ENCODE measurements at places on chromosomes 3 and 15.

DNA sequence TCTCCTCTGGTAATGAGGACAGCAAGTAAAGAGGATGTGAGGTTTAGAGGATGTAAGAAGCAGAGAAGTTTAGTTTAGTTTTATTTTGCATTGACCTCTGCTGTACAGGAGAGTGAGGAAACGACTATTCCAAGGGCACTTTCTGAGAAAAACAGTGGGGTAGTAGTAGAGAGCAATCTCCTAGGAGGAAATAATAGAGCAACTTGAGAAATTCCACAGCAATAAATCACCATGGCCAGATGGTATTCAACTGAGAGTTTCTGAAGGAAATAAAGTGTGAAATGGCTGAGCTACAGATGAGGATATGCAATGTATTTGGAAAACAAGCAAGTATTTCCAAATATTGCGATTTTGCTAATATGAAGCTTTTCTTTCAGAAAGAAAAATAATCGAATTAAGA is 118.9 kb downstream of the DPH6 start:
- DNase-seq: peak; percentile 72

GRCh38 chr15:38076786-38077185 is 142.3 kb downstream of the TMCO5A start:
- no peak for DNase-seq

- DNase-seq: no peak
These were observed 511 bp upstream of the RARB start for GRCh38 chr3:25427563-25427941.

DNA sequence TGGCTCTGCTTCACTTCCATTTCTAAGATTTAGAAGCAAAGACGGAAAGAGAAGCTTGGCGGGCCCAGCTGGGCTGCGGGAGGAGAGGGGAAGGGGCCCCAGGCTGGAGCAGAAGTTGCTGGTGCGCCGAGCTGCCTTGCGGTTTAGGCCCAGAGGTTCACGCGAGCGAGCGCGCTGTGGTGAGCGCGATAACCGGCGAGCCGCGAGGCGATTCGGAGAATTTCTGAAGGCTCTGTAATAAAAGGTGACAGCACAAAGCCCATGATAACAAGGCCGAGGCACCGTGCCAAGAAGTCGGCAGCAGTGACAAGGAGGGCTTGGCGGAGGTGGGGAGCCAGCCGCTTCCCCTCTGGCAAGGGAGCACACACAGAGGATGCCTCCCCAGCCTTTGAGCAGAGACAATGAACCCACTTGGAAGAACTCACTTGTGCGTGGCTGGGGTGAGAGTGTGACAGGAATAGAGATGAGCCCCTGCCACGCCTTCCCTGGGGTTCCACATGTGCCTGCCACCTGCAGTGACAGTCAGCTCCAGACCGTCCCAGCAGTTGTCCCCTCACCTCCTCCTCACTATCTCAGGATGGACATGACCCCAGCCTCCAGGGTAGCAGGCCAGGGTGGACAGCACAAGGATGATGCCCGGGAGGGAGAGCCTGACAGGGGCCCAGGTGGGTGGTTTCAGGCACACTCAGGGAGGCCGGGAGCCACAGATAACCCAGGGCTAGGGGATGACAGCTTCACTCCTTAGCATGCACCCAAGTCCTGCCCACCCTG is 315.2 kb downstream of the UACA start:
- DNase-seq: no peak

DNA sequence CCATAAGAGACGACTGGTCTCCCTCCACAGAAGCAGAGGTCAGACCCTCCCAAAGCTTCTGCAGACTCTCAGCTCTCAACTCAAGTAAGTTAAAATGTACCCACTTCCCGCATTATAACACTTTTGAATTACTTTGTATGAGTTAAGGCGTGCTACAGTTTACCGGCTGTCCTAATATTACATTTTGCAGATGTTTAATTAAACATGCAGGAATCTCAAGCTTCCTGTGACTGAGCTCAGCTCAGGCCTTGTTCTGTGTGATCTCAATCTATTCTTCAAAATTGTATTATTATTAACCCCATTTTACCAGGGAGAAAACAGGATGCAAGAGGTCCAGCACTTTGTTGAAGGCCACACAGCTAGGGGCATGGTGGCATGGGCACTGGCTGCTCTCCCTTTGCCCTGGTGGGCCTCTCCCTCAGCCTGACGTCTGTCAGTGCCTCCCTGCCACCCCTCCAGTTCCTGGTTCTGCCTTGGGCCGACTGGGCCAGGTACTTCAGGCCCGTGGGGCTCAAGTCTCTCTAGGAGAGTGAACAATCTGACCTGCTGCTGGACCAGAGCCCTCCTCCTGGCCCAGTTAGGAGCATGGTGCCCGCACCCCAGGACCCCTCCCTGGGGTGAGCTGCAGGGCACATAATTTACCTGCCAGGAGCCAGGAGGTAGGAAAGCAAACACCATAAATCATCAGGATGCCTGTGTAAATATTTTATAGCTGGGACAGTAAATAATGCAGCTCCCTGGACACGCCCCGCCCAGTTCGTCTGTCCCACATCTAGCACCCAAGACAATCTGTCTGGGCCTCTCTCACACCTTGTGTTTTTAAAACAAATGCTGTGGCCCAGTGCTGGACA is 14.9 kb upstream of the RFT1 start:
- DNase-seq: no peak

DNA sequence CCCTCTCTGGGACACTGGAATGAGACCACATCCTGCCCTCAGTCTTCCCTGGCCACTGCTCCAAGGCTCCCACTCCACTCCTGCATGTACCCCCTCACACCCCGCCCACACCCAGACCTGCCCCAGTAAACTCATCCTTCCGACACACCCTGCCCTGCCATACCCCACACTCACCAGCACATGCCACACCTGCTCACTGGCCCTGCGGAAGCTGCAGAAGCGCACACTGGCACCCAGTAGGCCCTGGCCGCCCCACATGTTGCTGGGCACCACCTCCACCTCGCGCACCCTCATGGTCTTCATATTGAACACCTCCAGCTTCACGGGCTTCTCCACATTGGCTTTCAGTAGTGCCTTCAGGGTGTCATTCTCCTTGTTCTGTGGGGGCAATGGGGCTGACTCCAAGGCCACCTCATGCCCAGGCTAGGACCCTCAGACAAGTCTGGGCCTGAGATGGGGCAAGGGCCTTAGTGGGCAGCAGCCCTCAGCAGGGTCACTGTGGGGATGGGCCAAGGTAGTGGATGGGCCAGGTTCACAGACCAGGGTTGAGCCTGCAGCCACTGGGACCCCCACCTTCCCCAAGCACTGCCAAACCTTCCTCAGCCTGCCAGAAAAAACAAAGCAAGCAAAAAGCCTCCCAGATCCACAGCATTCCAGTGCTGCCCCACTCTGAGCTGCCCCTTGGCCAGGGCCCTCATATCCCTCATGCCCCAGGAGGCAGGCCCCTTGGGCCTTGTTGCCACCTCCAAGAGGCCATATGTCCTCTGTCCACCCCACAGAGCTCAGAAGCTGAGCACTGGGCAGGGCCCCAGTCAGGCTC is 4.7 kb downstream of the GORASP1 start:
- DNase-seq: no peak

DNA sequence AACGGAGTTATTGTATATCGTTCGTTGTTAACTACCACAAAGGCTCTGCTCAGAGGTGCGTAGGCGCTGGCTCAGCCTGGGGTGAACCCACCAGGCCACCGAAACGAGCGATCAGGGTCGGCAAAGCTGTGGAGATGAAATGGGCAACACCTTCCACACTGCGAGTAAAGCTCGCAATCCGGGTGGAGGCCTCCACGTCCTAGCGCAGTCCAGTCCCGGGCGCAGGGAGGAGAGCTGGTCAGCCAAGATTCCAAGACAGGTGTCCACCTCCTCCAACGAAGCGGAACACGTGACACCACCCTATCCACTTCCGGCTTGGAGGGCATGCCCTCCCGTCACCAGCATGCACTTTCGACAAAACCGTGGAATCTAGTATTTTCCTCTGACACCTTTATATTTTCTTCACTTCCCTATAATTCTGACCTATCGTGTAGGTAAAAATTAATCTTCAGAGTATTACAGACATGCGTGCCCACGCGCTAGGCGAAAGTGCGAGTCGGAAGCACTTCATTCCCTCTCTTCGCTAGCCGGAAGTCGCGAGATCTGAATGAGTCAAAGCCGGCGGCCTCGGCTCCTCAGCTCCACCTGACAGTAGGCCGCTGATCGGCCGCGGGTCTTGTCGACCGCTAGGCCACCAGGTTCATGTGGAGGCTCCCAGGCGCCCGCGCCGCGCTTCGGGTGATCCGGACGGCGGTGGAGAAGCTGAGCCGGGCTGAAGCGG is at the start of gene PDE12:
PDE12 (plus strand) TSS at position 537 of the 721 bp plus-strand sequence; CDS start at position 643, 106 bp downstream.
- peak; percentile 91 for DNase-seq

DNA sequence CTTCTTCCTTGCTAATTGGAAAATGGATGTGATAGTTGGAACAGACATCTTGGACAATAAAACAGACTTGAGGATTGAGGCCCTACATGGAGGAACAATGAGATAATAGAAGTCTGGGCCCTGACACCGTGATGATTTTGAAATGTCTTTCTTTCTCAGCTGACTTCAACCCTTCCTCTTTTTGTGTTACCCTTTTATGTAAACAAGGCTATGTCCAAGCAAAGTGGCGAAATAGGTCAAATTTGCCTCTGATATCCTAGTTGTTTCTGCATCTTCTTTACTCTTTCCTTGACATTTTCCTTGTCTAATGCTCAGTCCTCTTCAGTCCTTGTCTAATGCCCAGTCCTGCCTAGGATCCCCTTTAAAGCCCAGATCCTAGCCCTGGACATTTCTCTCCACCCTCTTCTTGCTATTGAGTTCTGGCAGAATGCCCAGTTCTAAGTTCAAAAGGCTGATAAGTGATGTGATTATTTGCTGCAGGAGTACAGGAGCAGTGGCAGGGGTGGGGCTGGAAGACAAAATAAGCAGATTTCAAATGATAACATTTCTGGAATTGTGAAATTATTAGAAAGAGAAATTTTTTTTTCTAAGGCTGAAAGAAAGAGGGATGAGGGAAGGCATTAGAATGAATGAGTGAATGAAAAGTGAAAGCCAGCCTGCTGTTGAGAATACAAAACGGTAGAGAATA is 6.5 kb upstream of the VPS8 start:
- DNase-seq: no peak

Data from LHCN-M2 (cell line).